Tongue (tissue), 3 donors: ENCODE measurements at places on chromosomes 1 and 21. TPM values are rescaled to one million over a fixed set of nuclear protein-coding genes. Genes with fewer than 3 reads are reported as not detected.
A peak's percentile ranks its signal among the peaks of the same experiment; 100 is the strongest.

DNA sequence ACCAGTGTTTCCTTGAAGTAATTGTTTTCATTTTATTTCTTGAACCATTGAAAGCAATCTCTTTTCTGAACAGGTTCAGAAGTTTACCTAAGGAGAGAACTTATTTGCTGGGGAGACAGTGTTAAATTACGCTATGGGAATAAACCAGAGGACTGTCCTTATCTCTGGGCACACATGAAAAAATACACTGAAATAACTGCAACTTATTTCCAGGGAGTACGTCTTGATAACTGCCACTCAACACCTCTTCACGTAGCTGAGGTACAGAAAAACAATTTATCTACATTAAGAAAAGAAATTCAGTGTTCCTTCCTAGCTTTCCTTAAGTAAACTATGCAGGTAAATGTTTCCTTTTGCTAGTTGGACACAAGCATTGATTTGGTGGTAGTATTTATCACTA, 27.4 kb downstream of the AGL start:
- no peak for DNase-seq

GRCh38 chr1:236952246-236953003, 51.8 kb downstream of the MT1HL1 start:
- DNase-seq: peak; percentile 48

DNA sequence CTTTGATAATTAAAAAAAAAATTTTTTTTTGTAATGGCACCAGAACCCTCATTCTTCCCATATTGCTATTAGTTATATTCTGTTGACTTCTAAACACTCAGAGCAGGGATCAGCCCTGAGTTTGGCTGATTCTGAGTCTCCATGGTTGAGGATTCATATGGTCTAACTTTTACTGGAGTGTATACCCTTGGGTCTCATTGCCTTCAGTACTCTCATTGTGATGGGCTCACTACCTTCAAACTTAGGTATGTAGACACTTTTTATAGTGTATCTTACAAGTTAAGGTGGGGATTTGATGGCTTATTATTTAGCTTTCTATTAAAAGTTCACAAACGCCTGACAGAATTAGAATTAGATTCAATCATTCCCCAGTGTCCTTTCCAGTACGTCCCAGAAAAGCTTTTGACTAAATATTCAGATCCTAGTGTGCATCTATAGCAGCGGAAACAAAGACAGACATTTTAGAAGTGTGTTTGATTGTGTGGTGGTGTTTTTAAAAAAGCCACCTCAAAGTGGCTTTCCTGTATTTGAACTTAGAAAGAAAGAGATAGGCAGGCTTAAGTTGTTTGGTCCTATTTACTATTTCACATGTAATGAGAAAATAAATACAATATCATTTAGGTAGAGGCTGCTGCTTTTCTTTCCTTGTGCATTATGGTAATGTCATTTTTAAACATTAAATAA, 1.4 kb downstream of the MACF1 start:
- DNase-seq: no peak

DNA sequence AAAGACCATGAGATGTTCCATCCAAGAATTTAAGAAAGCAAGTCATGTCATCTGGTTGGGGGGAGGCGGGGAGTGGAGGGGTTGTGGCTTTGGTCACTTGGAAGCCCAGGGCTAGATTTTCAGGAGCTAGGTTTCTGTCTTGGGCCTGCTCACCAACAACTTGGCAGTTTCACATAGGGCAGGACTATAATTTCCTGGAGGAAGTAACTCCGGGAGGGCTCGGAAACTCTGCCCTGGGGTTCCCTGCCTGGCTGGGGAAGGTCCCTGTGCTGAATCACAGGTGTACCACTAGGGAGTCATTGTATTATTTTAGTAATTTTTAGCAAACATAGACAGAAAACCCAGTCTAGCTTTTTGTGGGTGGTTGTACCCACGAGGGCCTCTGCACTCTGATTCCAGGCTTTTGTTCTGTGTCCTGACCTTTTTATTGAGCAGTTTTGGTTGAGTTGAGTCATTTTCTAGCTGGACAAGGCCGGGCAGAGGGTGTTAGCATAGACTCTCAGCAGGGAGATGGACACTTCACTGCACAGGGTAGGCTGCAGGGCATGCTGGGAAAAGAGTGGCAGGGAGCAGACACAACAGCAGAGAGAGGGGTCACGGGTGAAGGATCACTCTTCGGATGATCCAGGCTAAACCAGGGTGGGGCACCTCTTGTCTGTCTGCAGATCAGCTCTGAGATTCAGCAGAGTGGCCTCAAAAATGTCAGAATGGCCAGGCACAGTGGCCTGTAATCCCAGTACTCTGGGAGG, 144.7 kb downstream of the GRIK3 start:
- DNase-seq: no peak

DNA sequence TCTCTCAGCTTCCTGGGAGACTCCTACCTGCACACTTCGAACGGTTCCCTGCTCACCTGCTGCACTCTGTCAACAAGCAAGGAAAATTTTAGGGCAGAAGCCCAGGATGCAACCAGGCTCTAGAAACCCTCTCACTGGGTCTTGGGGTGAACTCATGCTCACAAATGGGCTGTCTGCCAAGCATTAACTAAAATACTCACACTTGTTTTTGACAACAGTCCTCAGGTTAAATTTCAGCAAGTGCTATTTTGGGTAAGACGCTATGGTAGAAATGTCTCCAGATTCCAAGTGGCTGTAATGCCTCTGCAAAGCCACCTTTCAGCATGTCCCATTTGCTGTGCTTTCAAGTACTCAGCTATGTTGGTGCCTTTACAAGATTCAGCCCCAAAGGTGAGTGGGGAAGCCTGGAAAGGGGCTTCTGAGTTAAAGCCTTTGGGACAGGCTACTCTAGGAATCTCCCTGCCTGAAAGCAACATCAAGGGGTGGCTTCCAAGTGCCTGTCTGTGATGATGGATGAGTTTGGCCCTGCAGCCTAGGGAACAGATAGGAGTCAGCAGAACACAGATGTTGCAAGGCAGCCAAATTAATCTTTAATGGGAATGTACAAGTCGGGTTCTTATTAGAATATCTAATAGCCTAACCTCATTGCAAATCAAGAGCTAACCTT, 211.9 kb upstream of the SPAG17 start:
- DNase-seq: peak; percentile 72

DNA sequence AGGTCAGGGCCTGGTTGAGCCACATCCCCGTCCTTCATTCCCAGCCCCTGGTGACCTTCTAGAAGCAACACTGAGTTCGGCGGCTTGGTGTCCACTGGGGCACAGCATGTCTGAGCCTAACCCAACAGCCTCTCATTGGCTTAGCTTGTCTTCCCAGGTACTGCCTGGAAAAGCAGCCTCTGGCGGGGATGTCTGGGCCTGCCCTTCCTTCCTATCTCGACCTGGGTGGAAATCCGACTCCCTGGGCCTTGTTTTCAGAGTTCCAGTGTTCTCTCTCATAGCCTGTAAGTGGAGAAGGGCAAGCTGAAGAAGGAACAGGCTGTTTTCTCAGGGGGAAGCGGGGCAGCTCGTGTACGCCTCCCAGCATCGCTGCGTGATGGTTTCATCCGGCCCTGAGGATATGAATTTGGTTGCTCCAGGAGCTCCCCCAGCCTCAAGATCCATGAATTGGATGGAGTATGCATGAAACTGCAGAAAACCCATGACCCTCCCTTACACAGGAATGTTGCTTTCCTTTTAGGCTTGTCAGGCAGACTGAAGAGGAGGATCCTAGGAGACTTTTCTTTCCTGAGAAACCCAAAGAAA, 116.5 kb upstream of the IRF2BP2 start:
- DNase-seq: peak; percentile 71

DNA sequence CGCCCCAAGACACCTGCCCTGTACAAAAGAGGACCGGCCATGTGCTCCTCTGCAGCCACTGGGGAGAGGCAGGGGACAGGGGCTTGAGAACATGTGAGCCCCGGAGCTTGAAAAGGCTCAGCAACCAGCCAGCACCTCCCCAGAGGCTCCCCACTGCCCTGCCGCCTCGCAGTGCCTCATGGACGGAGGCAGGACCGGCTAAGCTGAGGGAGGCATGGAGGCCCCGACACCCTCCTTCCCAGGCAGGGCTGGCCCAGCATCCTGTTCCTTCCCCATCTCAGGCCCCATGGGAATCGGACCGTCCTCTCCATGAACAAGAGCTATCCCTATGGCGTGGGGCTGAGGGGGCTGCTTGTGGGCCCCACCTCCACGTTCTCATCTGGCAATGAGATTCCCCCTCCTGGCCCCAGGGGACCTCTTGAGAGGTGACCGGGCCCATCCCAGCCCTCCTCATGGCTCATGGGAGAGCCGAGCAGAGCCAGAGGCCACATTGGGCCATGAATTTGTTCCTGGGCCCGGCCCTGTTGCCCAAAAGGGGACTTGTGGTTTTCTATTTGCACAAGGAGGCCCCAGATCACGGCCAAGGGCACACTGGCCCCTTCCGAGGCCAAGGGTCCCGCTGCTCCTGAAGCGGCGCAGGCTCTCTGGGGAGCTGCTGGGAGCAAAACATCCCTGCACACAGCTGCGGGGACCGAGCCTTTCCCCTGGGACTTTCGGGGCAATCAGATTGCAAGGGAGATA, 65.2 kb upstream of the ARHGEF16 start:
- DNase-seq: no peak

- DNase-seq: no peak
Observed at GRCh38 chr1:36894824-36895223, 139.5 kb downstream of the GRIK3 start.

NPHS2 gene
- not detected for total RNA-seq

TMEM81 gene
- total RNA-seq: 0.72 TPM
